ENCODE measurements at places on chromosomes 7 and 10. TPM values are rescaled to one million over a fixed set of nuclear protein-coding genes. Genes with fewer than 3 reads are reported as not detected.

PRDX3 gene
- total RNA-seq, result 136 TPM

ZNF316 gene
- 26.8 TPM for total RNA-seq

CHN2 gene
- total RNA-seq, result 8.7 TPM

TMEM236 gene
- 0.13 TPM for total RNA-seq

KCNIP2 gene
- 1.9 TPM for total RNA-seq

ELMO1 gene
- 68.5 TPM for total RNA-seq

RAB19 gene
- total RNA-seq, result 7.2 TPM

GJD4 gene
- not detected for total RNA-seq

HTR5A gene
- not detected for total RNA-seq

EBF3 gene
- not detected for total RNA-seq

TMEM213 gene
- not detected for total RNA-seq

ZNF239 gene
- total RNA-seq, result 0.52 TPM

CYP3A4 gene
- not detected for total RNA-seq

NSUN5 gene
- total RNA-seq, result 54.1 TPM

DNAJC30 gene
- total RNA-seq, result 8.3 TPM

PLEKHS1 gene
- not detected for total RNA-seq

TM9SF3 gene
- 73.1 TPM for total RNA-seq

LIPM gene
- total RNA-seq, result not detected

AMZ1 gene
- total RNA-seq, result not detected

PPRC1 gene
- 56.5 TPM for total RNA-seq

SORCS3 gene
- not detected for total RNA-seq

ZMIZ1 gene
- total RNA-seq, result 40.6 TPM

PNLIPRP1 gene
- not detected for total RNA-seq

C10orf105 gene
- total RNA-seq, result 0.73 TPM

RBP3 gene
- total RNA-seq, result not detected

CAMK2G gene
- total RNA-seq, result 43.2 TPM

EEPD1 gene
- 2.6 TPM for total RNA-seq

CFAP43 gene
- total RNA-seq, result 0.18 TPM

GPR15LG gene
- total RNA-seq, result not detected

SUN1 gene
- total RNA-seq, result 39.7 TPM

STOX1 gene
- total RNA-seq, result 0.42 TPM

POLR2J2 gene
- total RNA-seq, result 20.6 TPM

VSTM2A gene
- not detected for total RNA-seq

MDH2 gene
- 148 TPM for total RNA-seq

MAGI2 gene
- not detected for total RNA-seq

FAM200A gene
- total RNA-seq, result 5.4 TPM

RSPH10B gene
- total RNA-seq, result 0.18 TPM

GSAP gene
- total RNA-seq, result 3.9 TPM

Measured in activated CD8-positive, alpha-beta T cell treated with anti-CD3 and anti-CD28 coated beads, Interleukin-2, amount 10 ng/mL, durations not matched to agents 7 days and 5 days (primary cell).